T follicular helper cell (primary cell): ENCODE measurements at places on chromosomes 4 and X.

- DNase-seq = no peak
These were observed 262.7 kb downstream of the TMA16 start for GRCh38 chr4:163757219-163757618.

DNA sequence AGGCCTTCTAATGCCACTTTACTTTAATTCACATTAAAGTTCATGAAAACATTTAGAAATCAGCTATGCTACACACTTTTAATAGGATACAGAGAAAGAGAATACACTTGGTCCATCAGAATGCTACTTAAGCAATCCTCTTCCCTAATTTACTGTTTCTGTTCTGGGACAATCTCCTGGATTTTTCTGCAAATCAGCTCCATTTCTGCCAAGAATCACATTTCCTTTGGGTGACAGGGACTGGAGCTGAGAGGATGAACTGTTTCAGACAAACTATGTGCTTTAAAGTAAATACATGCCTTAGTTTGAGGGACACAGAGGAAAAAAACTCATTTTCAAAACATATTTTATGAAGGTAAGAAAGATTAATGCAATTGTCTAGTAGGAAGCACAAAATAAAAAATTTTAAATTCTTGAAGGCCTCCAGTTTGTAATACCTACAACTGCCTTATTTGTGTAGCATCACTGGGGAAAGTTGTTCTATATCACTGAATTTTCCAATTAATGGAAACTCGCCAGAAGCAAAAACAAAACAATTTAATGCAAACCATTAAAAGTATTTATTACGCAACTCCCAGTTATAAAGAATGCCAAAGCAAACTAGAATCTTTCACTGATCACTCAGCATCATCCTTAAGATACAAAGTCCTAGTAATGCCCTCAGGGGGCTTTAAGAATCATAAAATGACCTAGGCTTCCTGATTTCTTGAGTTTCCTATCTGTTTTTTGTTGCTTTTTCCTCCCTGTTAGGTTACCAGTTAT lies 36.3 kb downstream of the BCLAF3 start:
- no peak for DNase-seq

GRCh38 chrX:150164971-150165600 lies 198.0 kb upstream of the MAMLD1 start:
- DNase-seq = no peak

- DNase-seq = no peak
These were observed 1050.0 kb downstream of the ADGRL3 start for GRCh38 chr4:62250100-62250499.

GRCh38 chr4:118390121-118390520 lies 37.3 kb upstream of the PRSS12 start:
- DNase-seq = no peak

DNA sequence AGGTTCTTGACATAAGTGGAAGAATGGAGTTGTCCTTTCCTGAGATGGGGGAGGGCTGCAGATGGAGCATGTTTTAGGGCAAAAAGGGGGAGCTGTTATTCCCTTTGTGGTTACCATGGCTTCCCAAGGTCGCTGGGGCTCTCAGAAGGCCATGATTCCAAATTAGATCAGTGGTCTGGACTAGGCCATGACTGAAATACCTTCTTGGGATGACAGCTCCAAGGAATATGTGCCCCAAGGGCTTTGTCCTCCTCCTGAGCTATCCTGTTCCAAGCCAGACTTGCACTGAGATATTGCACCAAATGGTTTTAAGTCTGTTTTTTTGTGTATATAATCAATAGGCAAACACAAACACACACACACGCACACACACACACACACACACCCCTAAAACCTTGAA lies 3.0 kb upstream of the RBPJ start:
- DNase-seq = no peak

- no peak for DNase-seq
These were observed 42.9 kb downstream of the AFF1 start for GRCh38 chr4:86977621-86978184.

DNA sequence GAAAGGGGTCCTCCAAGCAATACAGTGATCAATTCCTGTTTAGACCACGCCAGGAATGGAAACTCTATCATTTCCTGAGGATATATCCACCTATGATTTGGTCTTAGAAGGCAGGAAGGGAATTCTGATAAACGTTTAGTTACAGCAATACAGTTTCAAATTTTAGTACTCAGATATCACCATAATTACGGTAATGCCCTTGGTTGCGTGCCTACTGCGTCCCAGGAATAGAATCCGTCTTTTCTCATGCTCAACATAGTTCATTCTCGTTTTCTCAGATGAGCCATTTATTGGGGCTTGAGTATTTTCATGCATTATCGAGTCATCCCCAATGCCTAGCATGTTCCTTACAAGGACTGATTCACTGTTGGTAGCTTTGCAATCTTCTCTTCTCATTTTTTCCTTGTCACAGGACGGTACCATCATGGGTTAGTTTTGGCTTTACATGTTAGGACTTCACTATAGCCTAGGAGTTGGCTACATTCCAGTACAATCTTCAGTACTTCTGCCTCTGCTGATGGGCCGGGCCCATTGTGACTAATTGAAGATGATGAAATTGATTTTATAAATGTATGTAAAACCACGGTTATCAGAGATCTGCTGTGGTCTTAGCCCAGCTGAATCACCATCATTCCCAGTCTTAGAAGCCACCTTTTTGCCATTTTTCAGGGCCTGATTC lies 4.4 kb upstream of the PRKX start:
- DNase-seq = no peak

GRCh38 chr4:45638641-45639040 lies 485.2 kb downstream of the GABRG1 start:
- DNase-seq = no peak

- DNase-seq = no peak
These were observed 991.6 kb downstream of the FAT4 start for GRCh38 chr4:126306152-126306869.

DNA sequence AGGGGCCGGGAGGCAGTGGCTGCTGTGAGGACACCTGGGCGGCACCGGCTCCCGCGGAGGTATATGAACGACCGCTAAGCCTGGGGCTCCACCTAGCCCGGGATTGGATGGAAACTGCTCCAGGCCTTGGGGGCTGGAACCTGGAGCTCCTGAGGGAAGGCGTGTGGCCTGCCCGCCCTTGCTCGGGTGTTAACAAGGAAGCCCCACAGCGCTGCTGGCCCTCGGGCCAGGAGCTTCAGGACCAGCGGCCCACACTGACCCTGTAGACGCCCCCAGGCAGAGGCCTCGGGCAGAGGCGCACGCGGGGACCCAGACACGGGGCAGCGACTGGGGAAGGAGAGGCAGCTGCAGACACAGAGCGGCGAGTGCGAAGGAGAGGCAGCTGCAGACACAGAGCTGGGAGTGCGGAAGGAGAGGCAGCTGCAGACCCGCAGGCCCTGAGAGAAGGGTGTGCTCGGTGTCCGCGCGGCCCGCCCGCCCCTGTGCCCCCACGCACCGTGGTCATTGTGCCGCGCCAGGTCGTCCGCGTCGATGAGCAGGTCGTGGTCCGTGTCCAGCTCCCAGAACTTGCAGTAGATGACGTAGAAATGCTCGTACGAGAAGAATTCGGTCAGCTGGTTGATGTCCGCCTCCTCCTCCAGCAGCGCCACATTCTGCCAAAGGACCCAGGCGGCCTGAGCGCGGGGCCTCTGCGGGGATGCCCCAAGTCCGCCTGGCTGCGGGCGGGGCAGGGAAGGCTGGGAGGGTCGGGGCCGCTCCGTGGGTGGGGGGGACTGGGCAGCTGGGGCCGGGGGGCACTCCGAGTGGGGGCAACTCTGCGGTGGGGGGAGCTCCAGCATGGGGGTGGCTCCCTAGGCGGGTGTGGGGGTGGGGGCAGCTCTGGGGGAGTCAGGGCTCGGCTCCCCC lies 26.7 kb upstream of the GTPBP6 start:
- DNase-seq = no peak

GRCh38 chr4:40275065-40275730 lies 59.9 kb upstream of the CHRNA9 start:
- DNase-seq = no peak

GRCh38 chr4:173217075-173217474 lies 48.5 kb downstream of the GALNT7 start:
- DNase-seq = no peak

DNA sequence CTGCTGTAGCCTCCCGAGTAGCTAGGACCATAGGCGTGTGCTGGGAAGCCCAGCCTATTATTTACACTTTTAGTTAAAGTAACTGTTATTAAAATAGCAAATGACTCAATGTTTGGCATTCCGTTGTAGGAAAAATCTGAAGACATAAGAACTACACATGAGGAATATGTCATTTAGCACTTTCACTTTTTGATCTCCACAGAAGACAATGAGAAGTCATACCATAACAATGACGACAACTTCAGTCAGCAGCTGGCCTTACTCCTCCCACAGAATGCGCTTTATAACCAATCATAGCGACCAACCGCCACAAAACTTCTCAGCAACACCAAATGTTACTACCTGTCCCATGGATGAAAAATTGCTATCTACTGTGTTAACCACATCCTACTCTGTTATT lies 6.7 kb downstream of the GPR34 start:
- DNase-seq = no peak
